NCI-H1048 (cell line): ENCODE measurements at places on chromosomes 7 and 10.

GRCh38 chr7:74356589-74357315 lies 67.5 kb downstream of the CLIP2 start:
- DNase-seq: no peak

- no peak for DNase-seq
Observed at GRCh38 chr7:74718336-74718735, 55.5 kb upstream of the NCF1 start.

DNA sequence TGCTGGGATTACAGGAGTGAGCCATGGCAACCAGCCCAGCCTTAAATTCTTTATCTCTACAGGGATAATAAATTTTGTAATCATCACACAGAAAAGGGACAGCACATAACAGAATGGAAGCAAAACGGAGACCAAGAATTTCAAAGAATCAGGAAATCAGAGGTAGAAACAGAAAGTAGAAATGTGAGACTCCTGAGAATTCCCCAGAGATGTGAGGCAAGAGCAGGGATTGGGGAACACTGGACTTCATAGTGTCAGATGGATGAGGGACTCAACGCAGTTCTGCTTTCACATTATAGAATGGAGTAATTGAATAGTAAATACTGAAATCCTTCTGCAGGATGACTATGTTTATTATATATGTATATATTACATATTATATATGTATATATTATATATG lies 52.5 kb upstream of the MPP7 start:
- no peak for DNase-seq

DNA sequence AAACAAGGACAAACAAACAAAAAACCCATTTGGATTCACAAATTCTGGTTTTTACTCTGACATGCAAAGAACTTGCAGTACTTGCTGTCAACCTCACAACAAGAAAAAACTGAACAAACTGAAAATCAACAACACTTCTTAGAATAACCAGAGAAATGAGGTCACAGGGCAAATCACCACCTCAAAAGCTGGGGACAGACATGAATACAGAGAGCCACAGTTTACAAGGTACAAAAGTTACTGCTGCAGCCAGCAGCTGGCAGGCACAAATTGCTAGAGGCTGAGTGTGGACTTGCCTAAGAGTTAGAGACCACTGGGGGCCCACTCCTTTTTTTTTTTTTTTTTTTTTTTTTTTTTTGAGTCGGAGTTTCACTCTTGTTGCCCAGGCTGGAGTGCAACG lies 15.0 kb upstream of the RNF32 start:
- no peak for DNase-seq

GRCh38 chr10:107160866-107161265 lies 3.6 kb downstream of the SORCS1 start:
- DNase-seq: no peak

GRCh38 chr10:133309720-133310398 lies 1.1 kb downstream of the ZNF511 start:
- no peak for DNase-seq

DNA sequence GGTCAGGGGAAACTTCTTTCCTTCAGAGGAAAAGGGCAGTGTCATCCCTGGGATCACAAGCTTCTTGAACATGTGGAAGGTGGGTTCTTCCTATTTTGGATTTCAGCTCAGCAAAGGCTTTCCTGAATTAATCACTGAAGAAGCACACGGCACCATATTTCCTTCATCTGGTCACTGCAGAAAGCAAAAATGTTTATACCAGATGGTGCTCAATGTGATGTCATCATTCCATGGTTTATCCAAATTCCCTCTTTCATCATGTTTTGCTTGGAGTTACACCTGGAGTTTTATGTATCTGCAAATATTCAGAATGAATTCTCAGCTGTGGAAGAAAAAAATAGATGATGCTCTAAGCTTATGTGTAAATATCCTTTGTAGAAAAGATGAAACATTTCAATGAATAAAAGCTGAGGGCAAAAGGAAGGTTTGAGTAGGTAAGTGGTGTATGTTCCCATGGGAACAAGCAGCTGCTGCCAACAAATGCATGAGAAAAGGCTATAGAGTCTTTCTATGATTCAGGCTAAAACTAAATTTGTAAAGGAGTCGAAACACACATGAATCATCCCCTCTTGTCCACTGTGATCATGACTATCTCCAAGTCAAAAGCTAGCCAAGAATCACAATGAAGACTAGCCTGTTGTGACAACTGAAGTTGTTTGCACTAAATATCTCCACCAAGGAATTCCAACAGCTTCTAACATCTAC lies 26.9 kb upstream of the BPGM start:
- DNase-seq: no peak

- no peak for DNase-seq
Observed at GRCh38 chr7:127791446-127792189, 139.6 kb downstream of the SND1 start.

GRCh38 chr7:2043316-2044039 lies 189.3 kb downstream of the MAD1L1 start:
- DNase-seq: no peak

DNA sequence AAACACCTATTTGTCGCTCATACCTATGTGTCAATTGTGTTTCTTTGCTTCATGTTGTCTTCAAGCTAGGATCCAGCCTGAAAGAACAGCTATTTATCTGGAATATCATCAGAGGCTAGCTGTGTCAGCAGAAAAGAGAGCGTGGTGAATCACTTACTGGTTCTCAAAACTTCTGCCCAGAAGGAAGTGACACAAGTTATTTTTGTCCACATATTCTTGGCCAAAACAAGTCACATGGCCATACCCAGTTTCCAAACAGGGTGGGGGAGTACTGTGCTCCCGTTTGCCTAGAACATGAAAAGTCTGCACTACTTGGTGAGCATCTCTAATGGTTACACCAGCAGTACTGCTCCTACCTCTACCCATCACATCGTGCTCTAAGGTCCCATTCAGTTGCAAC lies 160.9 kb upstream of the CSTF2T start:
- no peak for DNase-seq

GRCh38 chr7:29146888-29147609 lies 712 bp upstream of the CPVL start:
- DNase-seq: no peak

GRCh38 chr7:77600952-77601351 lies 63.9 kb downstream of the PTPN12 start:
- no peak for DNase-seq

- no peak for DNase-seq
Observed at GRCh38 chr7:23472956-23473843, 2.9 kb upstream of the IGF2BP3 start.
